Activated CD4-positive, alpha-beta T cell treated with anti-CD3 and anti-CD28 coated beads for 48 hours (primary cell): ENCODE measurements at places on chromosomes 13 and 19.

DNA sequence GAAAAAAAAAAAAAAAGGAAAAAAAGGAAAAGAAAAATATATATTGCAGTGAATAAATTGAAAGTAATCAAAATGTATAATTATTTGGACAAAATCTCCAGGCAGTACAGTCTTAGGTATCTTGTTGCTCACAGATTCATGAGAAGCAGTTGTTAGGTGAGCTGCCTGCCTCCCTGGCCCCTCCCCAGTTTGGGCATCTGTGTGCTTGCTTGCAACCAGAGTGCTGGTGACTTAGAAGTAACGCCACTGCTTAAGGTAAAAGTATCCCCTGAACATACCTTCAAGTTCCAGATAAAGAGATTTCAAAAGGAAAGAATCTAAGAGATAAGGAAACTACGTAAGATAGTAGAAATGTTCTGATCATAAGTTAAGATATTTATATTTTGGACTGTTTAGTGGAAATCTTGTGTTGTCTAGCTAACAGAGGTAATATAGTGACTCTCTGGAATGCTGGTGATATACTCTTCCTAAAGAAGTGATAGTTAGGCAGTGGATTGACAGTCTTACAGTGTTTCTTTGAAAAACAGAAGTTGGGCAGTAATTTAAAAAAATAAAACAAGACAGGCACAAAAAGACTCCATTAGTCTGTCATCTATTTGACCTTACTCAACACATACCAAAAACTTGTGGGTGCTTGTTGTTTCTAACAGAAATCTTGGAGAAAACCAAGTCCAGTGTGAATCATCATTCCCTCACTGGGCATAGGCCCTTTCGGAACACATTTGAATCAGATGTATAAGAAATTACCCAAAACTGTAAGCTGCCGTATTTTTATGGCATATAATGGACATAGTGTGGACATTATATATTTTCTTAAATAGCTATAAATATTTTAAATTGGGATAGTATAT, 38.3 kb upstream of the KCTD4 start:
- no peak for DNase-seq

GRCh38 chr13:84933797-84934196, 865.4 kb downstream of the SLITRK6 start:
- no peak for DNase-seq

DNA sequence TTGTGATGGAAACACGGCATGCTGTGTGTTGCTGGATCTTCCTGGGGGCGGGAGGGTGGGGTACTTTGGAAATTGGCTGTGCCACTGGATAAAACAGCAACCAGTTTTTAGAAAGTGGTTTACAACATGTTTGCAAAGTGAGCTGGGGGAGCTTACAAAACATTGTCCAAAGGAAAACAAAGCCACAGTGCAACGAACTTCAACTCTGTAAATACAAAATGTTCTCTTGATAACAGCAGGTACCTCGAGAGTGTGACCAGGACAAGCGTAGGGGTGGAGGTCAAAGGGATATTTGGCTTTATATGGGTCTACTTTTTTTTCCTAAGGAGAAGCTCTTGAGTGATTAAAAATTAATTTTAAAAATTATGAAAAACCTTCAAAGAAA, 2.5 kb downstream of the IGSF23 start:
- no peak for DNase-seq

DNA sequence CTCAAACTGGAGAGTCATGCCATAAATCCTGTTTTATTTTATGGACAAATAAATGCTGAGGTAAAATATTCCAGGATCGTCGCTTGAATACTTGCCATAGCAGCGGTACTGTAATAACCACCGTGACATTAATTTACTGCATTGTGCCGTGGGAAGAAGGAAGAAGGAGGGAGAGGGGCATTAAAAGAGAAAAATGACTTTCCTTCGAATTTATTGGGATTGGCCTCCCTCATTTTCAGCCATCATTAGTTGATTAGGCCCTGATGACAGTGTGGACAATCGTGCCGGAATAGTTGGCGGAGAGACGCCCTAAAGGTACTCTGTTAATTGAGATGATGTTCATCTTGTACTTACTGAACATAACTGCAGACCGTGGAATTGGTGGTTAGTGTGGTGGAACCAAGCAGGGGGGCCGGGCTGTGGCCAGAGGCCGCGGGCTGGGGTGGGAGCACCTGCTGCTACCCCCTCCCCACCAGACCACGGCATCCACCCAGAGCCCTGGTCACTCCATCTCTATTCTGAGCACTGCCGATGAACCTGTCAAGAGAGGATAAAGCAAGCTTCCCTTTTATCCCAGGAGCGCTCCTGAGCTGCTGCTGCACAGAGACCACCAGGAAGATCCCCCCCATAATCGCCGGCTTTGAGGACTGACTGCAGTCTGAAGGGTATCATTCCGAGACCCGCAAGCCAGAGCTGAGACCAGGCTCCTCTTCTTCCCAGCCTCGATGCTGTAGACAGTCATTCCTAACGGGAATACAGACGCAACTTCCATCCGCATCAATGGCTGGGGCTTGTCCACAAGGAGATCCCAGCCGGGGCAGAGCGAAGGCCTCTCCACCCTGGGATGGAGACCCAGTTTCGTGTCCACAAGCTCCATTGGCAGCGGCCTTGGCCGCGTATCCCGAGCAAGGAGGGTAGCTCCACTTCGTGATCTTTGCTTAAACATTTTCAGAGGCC, 168.3 kb upstream of the TSHZ3 start:
- no peak for DNase-seq

- peak; percentile 41 for DNase-seq
These were observed 110.2 kb upstream of the DOCK9 start for GRCh38 chr13:99087954-99088491.

DNA sequence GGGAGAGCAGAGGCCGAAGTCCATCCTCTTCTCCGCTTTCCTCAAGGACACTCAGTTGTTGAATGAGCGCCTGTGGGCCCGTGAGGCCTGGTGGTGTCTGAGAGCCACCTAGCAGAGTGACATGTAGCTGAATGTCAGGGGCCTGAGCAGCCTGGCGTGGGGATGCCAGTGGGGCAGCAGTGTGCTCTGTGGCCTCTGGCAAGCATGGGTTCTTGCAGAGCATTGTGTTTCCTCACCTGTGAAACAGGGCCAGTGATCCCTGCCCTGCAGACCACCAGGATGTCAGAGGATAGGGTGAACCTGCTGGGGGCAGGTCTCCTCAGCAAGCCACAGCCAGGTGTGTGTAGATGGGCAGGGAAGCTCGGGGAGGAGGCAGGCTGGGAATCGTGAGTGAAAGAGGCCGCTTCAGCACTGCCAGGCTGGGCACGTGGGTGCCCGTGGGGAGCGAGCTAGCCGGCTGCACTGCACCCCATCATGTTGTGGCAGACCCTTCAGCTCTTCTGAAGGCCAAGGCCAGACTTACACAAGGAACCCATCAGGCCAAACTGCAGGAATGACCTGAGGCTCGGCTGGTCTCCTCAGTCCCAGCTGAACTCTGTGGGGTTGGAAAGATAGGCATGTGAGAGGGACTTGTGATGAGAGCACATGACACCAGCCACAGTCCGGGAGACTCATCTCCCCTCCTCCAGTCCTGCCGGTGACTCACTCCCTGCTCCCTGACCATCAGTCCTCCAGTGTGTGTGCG, 5.0 kb downstream of the PPP1R37 start:
- DNase-seq, result no peak

DNA sequence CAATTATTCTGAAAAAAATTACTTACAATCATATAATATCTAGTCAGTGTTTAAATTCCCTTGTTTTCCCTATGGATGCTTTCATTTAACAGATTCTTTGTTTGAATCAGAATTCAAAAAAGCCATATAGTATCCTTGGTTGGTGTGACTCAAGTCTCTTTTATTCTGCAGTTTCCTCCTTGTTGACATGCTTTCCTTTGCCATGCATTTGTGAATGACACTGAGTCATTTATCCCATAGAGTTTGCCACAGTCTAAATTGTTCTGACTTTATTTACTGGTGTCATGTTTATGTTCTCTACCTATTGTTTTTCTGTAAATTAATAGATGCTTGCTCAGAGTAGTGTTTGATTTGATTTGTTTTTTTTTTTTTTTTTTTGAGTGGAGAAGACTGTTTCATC, 893.8 kb upstream of the SLC10A2 start:
- DNase-seq, result no peak

DNA sequence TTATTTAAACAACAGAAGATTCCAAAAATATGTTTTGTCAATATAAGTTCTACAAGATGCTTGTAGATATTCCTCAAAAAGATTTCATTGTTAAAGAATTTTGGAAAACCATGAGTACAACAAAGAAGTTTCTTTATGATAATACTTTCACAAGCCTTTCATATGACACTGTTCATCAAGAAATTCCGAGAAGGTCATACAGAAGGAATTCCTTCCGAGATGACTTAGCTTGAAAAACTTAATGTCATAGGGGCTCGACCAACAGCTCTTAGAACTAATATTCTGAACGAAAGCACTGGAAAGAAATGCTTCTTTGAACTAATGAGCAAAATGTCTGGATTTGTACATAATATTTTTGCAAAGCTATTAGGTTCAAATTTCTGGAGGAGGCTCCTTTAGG, 403.4 kb downstream of the KLF5 start:
- DNase-seq, result no peak

DNA sequence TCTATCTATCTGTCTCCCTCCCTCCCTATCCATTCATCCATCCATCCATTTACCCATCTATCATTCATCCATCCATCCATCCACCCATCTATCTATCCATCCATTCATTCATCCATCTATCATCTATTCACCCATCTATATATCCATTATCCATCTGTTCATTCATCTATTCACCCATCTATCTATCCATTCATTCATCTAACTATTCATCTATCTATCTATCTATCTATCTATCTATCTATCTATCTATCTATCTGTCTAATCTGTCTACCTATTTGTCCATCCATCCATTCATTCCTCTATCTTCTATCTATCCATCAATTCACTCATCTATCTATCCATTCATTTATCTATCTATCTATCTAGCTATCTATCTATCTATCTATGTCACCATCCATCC, 4.4 kb upstream of the CDK8 start:
- no peak for DNase-seq

DNA sequence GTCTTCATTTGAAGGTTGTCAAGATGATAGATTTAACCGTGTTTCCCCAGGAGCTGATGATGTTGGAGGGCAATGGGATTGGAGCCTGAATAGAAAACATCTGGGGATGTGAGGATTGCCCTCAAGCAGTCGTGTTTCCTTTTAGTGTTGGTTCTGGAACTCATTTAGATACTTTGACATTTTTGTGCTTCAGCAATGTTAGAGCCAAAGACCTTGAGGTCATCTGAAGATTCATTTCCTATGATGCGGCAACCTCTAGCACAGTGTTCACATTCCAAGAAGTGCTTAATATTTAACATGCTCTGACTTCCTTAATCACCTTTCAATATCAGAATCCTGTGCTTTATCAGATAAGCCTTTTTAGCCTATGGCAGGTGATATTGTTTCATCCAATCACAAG, 82.7 kb downstream of the SLC10A2 start:
- no peak for DNase-seq
